ENCODE measurements at places on chromosomes 5 and 9.

- DNase-seq: no peak
Observed at GRCh38 chr9:27431543-27432147, 92.4 kb upstream of the IFNK start.

- DNase-seq: no peak
Observed at GRCh38 chr5:44489759-44490158, 100.5 kb upstream of the FGF10 start.

DNA sequence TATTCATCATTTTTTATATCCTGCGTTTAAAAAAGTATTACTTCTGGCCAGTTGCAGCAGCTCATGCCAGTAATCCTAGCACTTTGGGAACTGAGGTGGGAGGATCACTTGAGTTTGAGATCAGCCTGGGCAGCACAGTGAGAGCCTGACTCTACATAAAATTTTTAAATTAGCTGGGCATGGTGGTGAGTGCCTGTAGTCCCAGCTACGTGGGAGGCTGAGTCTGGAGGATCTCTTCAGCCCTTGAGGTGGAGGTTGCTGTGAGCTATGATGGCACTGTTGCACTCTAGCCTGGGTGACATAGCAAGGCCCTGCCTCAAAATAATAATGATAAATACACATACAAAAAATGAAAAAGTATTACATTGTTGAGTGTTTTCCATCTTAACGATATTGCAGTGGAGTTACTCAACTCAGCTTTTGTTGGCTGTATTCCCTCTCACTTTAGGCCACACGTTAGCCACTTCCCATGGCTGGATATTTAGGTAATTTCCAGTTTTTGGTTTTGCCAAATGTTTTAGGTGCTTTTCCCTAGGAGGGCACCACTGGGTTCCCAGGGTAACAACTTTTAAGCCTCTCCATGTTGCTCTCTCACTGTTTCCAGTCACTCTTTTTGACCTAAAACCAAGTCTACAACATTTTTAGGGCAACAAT lies 20.6 kb downstream of the SHB start:
- no peak for DNase-seq

DNA sequence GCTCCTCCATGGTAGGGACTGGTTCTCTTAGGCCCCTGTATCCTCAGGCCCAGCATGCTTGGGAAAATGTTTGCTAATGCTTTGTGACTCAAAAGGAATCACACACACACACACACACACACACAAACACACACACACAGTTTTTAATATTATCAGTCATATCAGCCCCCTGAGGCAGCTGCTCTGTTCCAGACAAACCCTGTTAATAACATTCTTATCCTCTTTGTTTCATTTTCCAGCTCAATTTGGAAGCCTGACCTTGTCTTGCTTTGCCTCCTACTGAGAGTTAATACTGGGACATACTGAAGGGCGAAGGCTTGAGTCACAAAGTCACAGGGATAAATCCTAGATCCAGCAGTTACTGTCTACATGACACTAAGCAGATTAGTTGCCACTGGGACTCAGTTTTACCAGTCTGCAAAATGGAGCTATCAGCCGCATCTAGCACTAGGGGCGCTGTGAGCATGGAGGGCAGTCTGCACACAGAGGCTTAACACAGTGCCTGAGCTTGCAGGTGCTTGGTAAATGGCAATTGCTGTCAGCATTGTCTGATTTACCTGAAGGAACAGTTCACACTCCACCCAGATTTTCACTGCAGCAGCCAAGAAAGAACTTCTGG lies 37.1 kb upstream of the KCNMB1 start:
- DNase-seq: no peak

- DNase-seq: no peak
Observed at GRCh38 chr5:65078331-65078730, 309.6 kb downstream of the CWC27 start.

DNA sequence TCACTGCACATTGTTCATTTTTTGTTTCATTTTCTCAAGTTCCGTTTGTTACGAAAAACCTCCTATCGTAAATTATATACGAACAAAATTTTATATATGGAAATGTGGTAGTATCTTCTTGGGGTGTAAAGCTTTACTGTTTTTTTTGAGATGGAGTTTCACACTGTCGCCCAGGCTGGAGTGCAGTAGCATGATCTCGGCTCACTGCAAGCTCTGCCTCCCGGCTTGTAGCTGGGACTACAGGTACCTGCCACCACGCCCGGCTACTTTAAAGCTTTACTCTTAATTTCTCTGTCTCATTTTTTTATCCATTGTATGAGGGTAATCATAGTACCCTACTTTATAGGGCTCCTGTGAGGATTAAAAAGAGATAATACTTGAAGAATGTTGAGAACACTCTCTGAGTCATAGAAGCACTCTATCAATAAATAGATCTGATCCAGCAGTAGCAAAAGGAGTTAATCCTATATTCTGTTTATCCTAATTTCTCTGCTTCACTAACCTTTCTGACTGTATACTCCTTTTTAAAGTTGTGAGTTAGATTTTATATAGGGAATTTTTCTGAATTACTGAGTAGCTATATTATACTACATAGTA lies 5.6 kb upstream of the LRRC70 start:
- no peak for DNase-seq

Data from activated T-helper 2 cell treated with anti-CD3 and anti-CD28 coated beads, Interferon-gamma antibody, Interleukin-2, Interleukin-4, amounts not matched to agents 10 μg/mL and 5 μg/mL and 100 μg/mL, durations not matched to agents 14 hours and 24 hours and 36 hours (primary cell).